Stimulated activated CD8-positive, alpha-beta memory T cell treated with anti-CD3 and anti-CD28 coated beads, Interleukin-15, amount 100 ng/mL, for 1 hour (primary cell): ENCODE measurements at places on chromosomes 7 and 10.

DNA sequence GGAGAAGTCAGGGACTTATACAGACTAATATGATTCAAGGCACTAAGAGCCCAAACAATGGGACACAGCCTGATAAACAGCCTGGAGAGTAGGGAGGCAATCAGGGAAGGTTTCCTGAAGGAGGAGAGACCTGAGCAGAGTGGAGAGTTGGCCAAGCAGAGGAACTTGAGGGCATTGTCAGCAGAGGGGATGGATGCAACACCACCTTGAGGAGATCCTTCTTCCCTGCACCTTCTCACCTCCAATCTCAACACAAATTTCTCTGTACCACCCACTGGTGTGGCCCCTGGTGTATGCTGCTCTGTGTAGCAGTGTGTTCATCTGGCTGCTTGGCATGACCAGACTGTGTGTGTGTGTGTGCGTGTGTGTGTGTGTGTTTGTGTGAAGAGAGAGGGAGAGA is 146.2 kb downstream of the WDR11 start:
- no peak for DNase-seq

GRCh38 chr10:119801176-119801575 is 71.5 kb downstream of the MCMBP start:
- DNase-seq = no peak

DNA sequence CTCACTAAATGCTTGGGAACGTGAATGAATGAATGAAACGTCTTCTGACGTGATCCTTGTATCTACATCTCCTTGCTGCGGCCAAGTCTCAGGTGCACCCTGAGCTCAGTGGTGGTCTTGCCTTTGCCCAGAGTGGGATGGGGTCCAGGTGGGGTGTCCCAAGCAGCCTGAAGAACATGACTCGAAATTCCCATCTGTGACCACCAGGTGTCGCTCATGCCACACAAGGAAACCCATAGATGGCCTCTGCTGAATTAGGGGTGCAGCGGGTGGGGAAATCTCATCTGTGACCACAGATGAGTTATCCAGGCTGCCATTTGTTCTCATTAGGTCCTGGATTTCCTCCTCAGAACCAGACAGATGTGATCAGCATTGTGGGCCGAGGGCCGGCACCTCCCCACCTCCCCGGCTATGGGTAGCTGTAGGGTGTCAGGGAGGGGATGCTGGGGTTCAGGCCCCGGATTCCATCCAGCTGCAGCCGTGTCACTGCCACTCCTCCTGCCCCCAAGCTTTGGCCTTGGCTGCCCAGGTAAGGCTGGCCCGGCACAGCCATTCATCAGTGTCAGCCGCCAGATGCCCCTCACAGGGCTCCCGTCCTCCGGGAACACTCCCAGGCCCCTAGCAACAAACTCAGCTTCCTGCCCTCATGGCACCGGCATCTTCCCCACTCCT is 21.0 kb upstream of the GNA12 start:
- DNase-seq = peak; percentile 49

- no peak for DNase-seq
Measured at GRCh38 chr7:70776627-70777101, 355.3 kb upstream of the GALNT17 start.

- DNase-seq = no peak
Measured at GRCh38 chr10:26090026-26090425, 126.5 kb upstream of the GAD2 start.

DNA sequence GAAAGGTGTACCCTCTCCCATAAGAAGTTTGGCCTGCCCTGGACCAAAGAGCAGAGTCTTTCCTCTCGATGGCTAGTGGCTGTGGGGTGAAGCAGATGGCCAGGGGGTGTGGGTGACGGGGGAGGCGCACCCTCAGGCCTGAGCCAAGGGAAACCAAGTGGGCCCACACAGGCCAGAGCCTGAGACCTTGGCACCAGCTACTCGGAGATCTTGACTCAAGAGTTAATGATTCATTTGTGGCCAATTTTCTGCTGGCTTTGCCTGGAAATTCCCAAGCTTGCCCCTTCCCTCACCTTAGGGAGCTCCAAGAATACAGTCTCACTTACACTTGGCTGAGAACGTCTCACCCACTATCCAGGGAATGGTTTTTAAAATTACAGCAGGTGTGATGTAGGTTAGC is 42.7 kb downstream of the ZMIZ1 start:
- DNase-seq = no peak
